ENCODE measurements at places on chromosomes 7 and 10. TPM values are rescaled to one million over a fixed set of nuclear protein-coding genes. Genes with fewer than 3 reads are reported as not detected.

- DNase-seq, result no peak
Measured at GRCh38 chr10:131685576-131685975, 215.2 kb upstream of the PPP2R2D start.

DNA sequence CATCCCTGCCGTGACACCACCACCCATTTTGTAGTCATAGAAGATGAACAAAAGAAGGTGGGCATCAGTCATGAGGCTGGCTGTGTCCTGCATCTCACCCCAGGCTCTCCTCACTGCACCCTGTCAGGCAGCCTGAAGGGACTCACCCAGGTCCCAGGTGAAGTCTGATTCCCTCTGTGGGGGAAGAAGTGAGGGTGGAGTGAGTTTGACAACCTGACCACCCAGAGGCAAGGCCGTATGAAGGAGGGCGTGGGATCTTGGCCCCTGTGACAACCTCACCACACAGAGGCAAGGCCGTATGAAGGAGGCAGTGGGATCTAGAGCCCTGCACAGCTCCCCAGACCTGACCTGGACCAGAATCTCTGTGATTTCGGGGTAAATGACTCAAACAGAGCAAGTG, 152.5 kb downstream of the DIP2C start:
- DNase-seq, result no peak

DNA sequence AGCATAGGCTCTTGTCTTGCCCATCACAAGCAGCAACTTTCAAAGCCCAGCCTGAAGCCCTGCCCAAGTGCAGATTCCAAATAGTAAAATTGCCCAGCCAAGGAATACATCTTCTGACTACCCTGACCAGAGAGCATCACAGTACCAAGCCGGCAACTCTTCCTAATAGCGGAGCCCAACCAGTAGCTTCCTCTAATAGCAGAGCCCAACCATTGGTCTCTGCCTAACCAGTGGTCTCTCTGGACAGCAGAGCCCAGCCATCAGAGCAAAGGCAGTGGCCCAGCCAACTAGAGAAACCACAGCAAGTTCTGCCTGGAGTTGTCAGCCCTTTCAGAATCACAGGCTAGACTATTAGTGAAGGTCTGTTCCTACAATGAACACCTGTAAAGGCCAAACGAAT, 285.6 kb downstream of the HGF start:
- DNase-seq, result peak; percentile 66

- DNase-seq, result no peak
Measured at GRCh38 chr7:157483971-157484410, 147.2 kb downstream of the DNAJB6 start.

GRCh38 chr7:154856733-154857132, 146.2 kb downstream of the PAXIP1 start:
- DNase-seq, result no peak

DNA sequence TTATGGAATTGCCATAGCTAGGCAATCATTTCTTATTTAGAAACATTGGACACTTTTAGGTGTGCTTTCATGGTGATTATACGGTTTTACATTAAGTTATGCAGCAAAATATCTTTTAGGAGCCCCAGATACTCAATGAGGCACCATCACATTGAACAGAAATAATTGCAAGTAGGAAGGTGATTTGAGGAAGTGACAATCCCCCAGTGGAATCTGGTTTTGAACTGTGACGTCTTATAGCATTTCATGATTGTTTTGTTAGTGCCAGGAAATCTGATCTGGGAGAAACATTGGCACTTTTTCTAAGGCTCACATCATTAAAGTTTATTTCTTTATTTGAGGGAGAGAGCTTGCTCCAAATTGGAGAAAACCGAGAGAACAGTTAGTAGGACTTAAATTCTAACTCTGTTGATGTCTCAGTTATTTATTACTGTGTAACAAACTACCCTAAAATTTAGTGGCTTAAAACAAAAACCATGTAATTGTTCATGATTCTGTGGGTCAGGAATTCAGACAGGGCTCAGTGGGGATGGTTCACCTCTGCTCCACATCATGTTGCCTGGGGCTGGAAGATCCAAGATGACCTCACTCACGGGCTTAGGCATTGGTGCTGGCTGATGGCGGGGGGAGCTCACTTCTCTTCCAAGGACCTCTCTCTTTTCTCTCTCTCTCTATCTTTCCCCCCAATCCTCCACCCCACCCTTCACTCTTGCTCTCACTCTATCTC, 78.2 kb upstream of the STEAP1B start:
- no peak for DNase-seq

LBX1 gene
- total RNA-seq, result not detected

STAM gene
- total RNA-seq, result 27.5 TPM

GIMAP5 gene
- total RNA-seq, result 25.6 TPM

Measured in left cardiac atrium (tissue), 4 donors.